ENCODE measurements at places on chromosomes 12 and 14.

GRCh38 chr14:55801121-55801520, 221.1 kb downstream of the KTN1 start:
- DNase-seq, result no peak

DNA sequence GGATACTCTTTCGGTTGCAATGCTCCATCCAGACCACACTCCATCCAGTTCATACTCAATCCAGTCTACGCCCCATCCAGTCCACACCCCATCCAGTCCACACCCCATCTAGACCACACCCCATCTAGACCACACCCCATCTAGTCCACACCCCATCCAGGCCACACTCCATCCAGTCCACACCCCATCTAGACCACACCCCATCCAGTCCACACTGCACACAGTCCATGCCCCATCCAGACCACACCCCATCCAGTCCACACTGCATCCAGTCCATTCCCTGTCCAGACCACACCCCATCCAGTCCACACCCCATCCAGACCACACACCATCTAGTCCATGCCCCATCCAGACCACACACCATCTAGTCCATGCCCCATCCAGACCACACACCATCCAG, 116.0 kb upstream of the RTL1 start:
- no peak for DNase-seq

DNA sequence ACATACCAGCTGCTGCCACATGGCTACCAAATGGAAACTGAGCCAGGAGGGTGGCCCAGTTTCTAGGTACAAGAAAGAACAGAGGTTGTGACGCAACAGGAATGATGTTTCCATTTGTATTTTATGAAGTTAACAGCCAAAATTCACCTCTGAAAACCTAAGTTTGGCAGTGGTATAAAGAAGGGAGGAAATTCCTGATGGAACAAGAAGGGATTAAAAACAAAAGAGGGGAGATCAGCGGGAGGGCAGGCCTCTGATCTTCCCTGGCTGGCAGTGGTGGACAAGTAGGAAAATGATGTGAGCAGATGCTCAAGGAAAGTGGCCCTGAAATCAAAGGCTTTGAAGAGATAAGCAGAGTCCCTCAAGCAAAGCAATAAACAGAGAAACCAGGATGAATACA, 47.3 kb upstream of the BCL2L14 start:
- no peak for DNase-seq

DNA sequence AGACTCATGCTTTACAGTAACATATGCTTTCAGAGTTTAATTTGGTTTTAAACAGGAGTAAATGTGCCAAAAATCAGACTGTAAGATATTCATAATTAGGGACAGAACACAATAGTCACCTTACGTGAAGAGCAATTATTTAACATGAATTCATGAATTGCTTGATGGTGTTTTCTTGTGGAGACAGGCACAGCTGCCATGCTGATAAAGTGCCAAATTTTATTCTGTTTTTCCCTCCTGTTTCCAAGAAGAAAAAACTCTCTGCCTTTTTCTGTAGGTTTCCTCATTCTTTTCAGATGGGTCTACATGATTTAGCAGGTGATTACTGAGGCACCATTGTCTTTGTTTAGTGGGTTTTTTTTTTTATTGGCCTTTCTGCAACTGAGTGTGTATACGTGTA, 80.1 kb downstream of the C12orf42 start:
- no peak for DNase-seq

DNA sequence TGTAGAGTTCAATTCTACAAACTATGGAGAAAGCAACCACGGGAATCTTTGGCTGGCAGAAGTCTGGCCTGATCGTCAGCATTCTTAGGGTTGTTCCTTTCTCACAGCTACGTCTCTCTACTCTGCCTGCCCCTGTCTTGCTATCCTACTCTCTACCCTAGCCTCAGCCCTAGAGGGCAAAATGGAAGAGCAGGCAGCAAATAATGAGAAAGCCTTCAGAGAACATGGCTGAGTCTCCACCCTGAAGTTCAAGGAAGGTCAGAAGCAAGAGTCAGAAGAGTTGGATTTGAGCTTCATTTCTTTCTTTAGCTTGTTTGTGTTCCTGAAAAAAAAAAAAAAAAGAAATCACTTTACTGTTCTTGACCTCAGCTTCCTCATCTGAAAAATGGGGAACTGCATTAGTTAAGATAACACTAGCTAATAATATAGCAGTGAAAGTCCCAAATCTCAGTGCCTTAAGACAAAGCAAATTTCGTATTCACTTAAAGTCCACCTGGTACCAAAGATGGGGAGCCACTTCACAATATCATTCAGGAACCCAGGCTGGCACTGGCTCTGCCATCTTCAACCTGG, 50.2 kb upstream of the CCND2 start:
- no peak for DNase-seq

DNA sequence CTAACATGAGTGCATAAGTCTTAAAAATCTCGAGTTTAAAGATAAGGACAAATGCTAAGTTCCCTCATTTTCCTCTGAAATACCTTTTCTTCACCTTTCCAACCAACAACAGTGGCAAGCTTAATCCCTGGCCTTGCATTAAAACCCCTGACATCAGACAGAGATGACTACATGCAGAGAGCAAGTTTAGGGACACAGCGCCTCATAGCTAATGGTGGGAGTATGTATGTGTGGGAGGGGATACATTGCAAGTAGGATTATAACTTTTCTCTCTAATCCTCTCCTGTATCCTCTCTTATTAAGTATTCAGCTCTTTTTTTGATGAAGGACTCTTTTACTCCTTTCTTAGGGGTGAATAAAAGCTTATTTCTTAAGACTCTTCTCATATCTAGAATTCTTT, 547.1 kb downstream of the CCER1 start:
- no peak for DNase-seq

GRCh38 chr12:115950959-115951358, 326.5 kb downstream of the MED13L start:
- no peak for DNase-seq

GRCh38 chr12:112096070-112096469, 12.5 kb downstream of the NAA25 start:
- DNase-seq, result no peak

- DNase-seq, result no peak
Measured at GRCh38 chr12:132277374-132277941, 51.9 kb downstream of the GALNT9 start.

DNA sequence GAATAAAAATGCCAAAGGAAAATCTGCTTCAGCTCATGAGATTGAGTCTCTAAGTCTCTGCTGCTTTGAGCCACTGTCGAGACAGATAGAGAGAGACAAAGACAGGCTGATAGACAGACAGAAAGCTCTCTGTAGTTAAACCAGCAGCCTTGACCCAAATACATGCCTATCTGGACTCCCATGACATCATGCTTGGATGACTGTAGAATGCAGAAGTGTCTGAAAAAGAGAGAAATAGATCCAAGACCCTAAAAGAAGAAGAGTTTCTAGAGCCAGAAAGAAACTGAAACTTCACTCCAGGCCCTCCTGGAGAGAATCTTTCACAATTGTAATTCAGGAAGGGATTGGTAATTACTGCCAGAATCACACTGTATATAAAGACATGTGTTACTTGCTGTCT, 122.6 kb upstream of the PLXNC1 start:
- no peak for DNase-seq

DNA sequence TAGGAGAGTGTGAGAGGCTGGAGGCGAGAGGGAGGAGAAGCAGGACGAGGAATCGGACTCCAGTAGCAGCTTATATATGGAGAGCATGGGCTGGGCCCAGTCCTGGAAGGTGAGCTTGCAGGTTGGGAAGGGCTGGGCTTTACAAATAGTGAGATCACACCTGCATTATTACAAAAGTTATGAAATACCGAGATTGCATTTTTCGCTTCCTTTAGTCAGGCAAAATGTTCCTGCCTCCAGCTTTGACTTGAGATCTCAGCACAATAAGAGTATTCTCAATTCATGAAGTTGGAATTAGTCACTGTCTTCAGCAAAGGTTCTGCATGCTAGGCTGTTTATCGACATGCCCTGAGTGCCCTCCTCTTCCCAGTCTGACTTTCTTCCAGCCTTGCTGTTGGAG, at the start of gene KRT6B:
Gene KRT6B (minus strand): TSS at position 46 of the 400 bp plus-strand sequence. CDS start 68 bp downstream, outside the sequence.
- DNase-seq, result no peak

DNA sequence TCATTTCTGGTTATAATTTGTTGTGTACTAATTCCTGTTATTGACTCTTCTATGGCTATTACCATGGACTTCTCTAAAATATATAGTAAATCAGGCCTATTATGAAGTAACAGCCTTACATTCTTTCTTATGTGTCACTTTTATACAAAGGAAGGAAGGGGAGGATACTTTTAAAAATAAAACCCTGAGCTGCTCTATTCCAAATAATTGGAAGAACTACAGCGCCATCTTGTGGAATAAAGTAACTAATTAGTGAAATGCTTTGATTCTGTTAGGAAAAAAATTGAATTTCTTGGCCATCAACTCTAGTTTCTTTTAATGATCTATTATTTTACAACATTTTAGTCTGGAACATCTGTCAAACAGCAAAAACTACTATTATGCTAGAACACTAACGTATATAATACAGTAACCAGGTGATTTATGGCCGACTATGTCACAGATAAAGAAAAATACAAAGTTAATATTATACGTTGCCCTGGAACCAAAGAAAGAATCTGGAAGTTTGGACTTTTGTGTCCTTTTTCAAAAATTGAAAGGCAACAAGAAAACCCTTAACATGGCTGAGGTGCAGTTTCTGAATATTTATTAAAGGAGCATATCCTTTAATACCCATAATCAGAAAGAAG, 55.0 kb upstream of the NELL2 start:
- no peak for DNase-seq

DNA sequence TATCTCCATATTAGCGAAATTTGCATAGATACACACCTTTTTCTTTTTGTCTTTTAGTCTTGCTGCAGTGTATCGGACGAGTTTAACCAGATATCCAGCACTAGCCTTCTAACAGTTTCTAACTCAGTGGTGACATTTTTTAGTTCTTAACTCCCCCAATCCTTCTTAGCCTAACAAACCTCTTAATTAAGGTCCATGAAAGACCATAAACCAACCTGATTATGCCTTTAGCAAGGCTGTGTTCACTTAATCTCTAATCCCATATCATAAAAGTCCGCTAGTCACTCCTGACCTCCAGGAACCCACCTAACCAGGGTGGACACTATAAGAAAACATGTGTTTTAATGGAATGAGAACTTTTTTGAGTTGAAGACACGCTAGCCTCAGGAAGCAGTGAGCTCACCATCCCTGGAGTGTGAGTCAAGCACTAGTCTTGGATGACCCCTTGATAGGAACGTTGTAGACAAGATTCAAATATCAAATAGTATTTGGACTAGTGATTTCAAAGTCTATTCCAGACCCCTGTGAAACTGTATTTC, 9.5 kb downstream of the CDKN1B start:
- DNase-seq, result no peak

DNA sequence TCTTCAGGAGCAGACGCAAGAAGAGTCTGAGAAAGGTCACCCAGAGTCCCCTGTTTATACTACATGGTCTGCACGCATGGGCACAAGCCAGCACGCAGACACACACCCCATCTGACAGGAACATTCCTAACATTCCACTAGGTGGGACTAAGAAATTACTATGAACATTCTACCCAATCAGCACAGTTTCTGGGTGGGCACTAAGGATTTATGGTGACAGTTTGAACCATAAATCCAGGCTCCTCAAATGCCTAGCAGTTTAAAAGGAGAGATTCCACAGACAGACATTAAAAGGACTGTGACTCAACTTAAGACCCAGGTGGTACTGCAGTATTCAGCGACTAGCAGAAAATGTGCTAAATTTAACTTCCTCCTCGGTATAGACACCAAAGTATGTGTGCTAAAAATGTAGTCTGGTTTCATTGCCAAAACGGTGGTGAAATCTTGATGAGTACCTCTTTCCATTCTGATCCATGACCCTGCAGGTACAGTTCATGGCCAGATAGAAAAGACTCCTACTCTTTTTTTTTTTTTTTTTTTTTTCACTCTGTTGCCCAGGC, 16.2 kb downstream of the ABHD4 start:
- no peak for DNase-seq

DNA sequence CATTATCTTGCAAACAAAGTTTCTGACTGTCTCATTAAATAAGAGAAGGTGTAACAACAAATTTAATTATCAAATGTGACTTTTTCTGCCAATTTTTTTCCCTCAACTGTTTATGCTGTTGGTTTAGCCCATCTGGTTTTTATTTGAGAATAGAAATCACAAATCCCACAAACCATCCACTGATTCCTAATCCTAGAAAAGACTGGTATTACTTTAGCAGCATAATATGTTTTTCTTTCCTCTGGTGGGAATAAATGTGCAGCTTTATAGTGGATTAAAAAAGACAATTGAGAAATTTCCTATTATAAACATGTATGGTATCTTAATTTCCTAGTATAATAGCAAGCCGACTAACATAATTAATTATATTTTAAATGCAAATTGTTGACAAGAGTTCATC, 257.9 kb upstream of the FOXN3 start:
- no peak for DNase-seq

- DNase-seq, result no peak
Measured at GRCh38 chr12:125175576-125175975, 110.3 kb downstream of the AACS start.

DNA sequence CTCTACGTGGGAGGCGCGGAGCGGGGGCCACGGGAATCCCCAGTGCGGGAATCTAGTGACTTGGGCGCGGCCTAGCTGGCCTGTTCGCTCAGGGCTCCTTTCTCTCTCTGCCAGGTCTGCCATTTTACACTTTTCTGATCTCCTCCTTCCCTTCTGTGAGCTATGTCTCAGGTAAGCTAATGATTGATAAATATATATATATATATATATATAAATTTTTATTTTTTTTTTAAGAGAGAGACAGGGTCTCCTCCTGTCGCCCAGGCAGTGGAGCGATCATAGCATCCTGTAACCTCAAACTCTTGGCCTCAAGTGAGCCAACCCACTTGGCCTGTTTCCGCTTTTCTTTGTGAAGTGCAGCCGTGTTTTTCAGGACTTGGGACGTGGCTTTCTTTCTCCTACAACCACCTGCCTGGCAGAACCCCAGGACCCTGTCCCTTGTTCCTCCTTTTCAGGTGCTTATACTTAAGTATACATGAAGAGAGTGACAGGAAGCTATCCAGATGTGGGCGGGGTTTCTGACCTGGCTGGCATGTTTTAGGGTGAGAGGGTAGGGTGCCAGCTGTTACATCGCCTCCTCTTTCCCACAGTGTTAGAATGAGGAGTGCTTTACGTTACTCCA, 547 bp downstream of the ZNF140 start:
- no peak for DNase-seq

DNA sequence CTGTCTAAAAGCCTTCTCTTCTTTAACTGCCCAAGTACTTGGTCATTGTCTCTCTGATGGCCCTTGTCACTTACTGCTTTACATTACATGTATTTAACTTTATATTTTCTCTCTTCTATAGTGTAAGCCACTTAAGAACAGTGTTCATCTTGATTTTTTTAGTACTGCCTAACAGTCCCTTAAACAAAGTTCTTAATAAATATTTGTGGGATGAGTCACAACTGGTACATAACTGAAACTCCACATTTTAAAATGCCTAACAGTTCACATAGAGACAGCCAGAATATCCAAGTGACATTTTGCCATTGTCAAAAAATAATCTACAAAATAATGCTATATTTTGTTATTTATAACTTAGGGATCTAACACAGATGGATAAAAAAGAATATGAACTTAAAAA, 146.6 kb downstream of the STXBP6 start:
- DNase-seq, result no peak

GRCh38 chr12:48122065-48122834, 3.1 kb downstream of the PFKM start:
- no peak for DNase-seq
